ENCODE measurements at places on chromosomes 6 and 20.

DNA sequence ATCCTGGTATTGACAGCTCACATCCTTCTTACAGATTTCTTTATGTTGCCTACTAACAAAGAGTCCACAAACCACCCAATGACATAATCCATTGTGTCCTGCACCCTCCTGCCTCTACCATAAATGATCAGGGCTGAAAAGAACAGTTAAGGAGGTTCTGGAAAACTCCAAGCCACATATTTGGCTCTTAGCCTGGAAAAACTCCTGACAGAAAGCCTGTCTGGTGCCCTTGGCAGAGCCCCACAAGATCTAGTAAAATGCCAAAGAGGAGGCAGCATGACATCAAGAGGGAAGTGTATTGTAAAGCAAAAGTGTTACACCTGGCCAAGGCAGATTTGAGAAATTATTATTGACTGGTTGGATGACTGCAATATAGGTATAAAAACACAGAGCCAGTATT lies 126.4 kb upstream of the VGLL2 start:
- DNase-seq: no peak

DNA sequence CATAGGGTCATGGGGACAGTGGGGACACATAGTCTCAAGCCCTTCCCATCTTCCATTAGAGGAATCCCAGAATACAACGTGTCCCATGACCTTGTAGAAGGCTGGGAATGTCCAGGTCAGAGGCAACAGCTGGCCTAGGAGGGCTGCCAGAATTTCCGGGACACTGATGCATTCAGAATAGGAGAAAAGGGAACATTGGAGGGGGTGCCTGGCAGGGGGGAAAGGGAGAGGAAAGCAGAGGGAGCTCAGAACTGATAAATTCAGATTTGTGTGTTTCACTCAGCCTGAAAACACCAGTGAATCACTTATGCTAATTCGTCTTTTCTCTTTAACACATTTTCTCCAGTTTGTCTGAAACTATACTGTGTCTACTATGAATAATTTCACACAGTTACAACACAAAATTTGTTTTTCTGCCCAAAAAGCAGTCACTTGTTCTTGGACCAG lies 35.5 kb upstream of the BMP2 start:
- no peak for DNase-seq

DNA sequence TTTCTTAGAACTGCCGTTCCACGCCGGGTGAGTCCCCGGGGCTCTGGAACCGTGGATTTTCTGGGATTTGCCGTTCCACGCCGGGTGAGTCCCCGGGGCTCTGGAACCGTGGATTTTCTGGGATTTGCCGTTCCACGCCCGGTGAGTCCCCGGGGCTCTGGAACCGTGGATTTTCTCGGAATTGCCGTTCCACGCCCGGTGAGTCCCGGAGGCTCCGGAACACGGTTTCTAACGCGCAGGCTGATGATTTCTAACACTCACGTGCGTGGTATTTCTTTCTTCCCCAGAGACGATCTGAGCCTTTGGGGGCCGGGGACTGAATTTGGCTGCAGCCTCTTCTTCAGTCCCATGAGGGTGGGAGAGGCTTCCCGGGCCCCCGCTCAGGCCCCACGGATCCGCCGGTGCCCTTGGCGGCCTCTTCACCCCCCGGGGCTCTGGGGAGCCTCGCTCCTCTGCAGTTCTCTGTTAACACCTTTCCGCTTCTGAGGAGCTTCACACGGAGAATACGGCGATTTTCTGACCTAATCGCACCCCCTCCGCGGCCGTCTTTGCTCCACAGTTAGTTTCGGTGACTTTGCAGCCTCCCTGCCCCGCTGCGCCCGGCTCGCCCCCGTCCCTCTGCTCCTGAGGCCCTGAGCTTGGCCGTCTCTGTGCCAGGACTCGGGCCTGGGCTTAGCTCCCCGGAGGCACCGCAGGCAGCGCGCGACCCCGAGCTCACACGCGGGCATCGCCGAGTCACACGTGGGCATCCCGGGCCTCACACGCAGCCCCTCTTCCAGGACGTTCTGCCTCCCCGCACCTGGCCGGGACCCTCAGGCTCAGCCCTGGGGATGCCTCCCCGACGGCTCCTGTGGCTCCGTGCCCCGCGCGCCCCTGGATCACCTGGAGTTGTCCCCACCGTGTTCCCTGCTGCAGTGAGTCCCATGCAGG lies 7.2 kb upstream of the KIF25 start:
- DNase-seq: no peak

- peak; percentile 56 for DNase-seq
These were observed 5.0 kb downstream of the ANGPT4 start for GRCh38 chr20:910870-911770.

GRCh38 chr6:146595972-146596731 lies 2.6 kb upstream of the ADGB start:
- no peak for DNase-seq

DNA sequence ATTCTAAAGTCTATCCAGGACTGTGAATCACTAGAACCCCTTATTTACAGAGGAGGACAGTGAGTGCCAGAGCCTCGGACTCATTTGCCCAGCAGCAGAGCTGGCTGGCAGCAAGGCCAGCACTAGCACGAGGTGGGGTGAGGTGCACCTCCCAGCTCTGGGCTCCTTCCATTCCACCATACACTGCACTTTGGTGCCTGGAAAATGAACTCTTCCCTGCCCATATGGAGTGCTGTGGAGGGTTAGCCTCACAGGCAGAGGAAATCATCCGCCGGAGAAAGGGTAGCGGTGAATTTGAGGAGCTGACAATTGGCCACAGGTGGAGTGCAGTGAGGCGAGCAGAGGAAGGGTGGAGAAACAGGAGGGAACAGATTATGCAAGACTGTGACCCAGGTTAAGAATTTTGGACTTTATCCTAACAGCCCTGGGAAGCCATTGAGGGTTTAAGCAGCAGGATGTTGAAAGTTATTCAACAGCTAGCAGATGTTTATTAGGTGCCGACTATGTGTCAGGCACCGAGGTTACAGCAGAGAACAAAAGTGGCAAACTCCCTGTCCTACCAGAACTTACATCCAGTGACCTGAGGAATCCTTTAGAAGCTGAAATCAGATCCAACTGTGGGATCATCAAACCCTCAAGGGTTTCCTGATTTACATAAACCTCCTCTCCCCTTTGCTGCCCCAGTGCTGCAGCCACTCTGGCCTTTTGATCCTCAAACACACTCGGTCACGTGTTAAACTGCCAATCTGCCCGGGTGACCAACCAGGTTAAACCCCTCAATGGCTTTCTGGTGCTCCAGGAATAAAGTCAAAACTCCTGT lies 6.2 kb downstream of the TRIM26 start:
- no peak for DNase-seq

- DNase-seq: peak; percentile 67
These were observed 27.5 kb downstream of the RSPH3 start for GRCh38 chr6:158972241-158973233.

- peak; percentile 93 for DNase-seq
These were observed 28.5 kb upstream of the CITED2 start for GRCh38 chr6:139402876-139403386.

DNA sequence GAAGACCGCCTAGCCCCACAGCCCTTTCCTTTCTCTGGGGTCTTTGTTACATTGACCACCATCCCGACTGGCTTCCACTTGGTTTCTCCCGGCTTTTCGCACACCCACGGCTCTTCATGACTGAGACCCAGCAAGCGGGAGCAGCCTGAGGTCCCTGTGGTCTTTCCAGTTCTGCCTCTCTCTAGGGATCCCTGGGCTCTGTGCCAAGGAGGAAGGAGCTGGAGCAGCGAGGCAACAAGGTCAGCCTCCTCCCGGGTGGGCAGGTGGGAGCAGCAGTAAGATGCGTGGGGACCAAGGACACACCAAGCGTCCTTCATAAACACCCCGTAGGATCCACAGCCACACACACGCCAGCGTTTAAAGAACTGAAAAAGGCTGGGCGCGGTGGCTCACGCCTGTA lies 29.6 kb upstream of the MRGBP start:
- no peak for DNase-seq

GRCh38 chr20:43667341-43668132 lies 623 bp downstream of the MYBL2 start:
- DNase-seq: peak; percentile 9

GRCh38 chr6:11292091-11292490 lies 59.6 kb upstream of the NEDD9 start:
- DNase-seq: no peak

DNA sequence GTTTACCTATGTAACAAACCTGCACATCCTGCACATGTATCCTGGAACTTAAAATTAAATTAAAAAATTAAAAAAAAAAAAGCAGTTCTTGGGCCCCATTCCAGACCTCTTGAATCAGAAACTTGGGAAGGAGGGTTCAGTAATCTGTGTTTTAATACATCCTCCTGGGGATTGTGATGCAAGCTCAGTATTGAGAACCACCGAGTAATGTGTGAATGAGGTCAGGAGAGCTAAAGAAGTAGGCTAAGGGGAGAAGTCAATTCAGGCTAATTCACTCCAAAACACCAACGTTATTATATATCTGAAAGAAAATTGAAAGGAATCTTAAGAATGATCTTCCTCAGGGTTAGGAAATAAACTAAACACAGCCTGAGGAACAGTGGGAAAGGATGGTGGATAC lies 120.4 kb downstream of the RNF144B start:
- DNase-seq: peak; percentile 52

DNA sequence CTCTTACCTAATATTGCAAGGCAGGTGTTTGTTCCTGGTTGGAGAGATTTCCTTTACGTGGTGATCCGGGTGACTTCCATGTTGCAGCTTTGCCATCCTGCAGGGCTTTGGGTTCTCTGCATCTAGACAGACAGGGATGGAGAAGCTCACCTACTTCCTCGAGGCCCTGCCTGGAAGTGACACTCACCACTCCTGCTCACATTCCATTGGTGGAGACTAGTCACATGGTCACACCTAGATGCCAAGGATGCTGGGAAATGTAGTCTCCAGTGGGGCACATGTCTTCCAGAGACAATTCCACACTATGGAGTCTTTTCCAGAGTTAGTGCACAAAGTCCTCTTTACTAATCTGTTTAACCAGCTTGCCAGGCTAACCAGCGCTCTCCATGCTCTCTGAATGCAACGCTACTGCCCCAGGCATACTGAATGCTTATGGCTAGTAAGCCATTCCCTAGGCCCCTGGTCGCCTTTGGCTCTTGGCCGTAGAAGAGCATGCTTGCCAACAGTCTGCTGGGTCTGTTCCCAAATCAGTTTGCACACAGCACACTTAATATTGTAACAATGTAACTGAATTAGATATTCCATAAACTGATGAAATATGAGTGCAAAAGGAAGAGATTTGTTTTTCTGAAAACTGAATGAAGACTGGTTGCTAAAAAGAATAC lies 6.7 kb upstream of the KCNK15 start:
- DNase-seq: peak; percentile 72

- DNase-seq: no peak
These were observed 20.6 kb downstream of the RMND1 start for GRCh38 chr6:151431337-151431736.
